ENCODE measurements at places on chromosomes 11 and 22. TPM values are rescaled to one million over a fixed set of nuclear protein-coding genes. Genes with fewer than 3 reads are reported as not detected.
A peak's percentile ranks its signal among the peaks of the same experiment; 100 is the strongest.

- no peaks in the 10 kb centered on the region for H3K36me3 ChIP-seq
- no peak overlapping the region for H3K27ac ChIP-seq
- H3K27me3 ChIP-seq, result peaks cover 6% of the 10 kb centered on the region
Observed at GRCh38 chr22:44736581-44737405, 15.6 kb upstream of the ARHGAP8 start.

PARVA gene
- total RNA-seq, result 35.9 TPM

DNA sequence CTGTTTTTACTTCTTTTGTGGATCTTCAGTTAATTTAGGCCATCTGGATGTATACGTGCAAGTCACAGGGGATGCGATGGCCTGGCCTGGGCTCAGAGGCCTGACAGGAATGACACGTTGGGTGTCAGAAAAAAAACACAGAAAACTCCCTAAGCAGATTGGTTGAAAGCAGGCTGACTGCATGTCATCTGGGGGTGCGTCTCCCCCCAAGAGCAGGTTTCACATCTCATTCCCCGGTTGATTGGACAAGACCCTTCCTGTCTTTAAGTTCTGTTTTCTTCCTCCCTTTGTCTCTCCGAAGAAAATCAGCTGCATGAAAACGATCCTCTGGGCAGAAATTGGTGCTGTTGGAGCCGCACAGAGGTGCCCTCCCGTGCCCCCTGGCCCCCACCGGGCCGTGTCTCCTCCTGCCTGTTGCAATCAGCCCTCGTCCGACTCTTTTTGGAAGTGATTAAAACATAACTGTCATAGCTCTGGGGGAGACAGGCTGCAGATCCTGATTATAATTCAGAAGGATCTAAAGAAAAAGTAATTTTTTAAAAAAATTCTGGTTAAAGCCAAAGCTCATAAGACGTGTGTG lies 71.8 kb upstream of the PARVG start:
- DNase-seq, result no peak
- H3K27ac ChIP-seq, result no peak overlapping the region
- H3K27me3 ChIP-seq, result no peaks in the 10 kb centered on the region
- no peak overlapping the region for H3K4me3 ChIP-seq
- no peaks in the 10 kb centered on the region for H3K4me1 ChIP-seq
- H3K36me3 ChIP-seq, result no peaks in the 10 kb centered on the region

SIDT2 gene
- total RNA-seq, result 80.8 TPM

DNA sequence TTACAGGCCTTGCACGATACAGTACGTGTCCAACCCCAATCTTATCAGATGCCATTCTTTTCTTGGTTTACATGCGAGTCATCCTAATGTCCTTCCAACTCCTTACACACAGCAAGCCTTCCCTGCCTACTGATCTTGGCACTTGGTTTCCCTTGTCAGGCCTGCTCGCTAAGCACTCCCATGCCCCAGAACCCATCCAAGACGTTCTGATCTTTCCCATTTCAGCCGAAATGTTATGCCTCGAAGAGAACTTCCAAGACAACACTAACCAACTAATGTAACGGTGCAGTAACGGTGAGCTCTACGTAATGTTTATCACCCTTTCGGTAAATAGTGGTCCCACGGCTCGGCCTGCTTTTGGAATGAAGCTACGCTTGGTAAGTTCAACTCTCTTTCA lies 521 bp downstream of the PES1 start:
- peaks cover 27% of the 10 kb centered on the region for H3K36me3 ChIP-seq
- DNase-seq, result no peak
- no peaks in the 10 kb centered on the region for H3K27me3 ChIP-seq

DNA sequence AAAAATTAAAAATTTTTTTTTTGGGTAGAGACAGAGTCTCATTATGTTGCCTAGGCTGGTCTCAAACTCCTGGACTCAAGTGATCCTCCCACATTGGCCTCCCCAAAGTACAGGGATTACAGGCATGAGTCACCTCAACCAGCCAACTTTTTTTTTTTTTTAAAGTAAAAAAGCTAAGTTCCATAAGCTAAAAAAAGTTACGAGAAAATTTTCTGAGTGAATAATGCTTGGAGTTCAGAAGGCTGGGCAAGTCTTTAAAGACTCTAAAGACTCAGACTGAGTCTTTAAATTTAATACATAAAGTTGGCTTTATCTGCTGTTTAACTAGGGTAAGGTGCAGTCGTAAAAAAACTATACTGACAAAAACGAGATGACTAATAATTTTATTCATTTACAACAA lies 5.6 kb downstream of the DDX6 start:
- no peaks in the 10 kb centered on the region for H3K36me3 ChIP-seq
- no peaks in the 10 kb centered on the region for H3K27me3 ChIP-seq
- H3K27ac ChIP-seq, result peak overlapping the region; percentile 24
- peaks cover 80% of the 10 kb centered on the region for H3K4me1 ChIP-seq
- H3K4me3 ChIP-seq, result no peak overlapping the region

GRCh38 chr22:40951795-40952605 lies 822 bp downstream of the RBX1 start:
- H3K27me3 ChIP-seq, result no peaks in the 10 kb centered on the region
- no peaks in the 10 kb centered on the region for H3K36me3 ChIP-seq
- H3K4me3 ChIP-seq, result peak overlapping the region; percentile 73
- peaks cover 29% of the 10 kb centered on the region for H3K4me1 ChIP-seq

DNA sequence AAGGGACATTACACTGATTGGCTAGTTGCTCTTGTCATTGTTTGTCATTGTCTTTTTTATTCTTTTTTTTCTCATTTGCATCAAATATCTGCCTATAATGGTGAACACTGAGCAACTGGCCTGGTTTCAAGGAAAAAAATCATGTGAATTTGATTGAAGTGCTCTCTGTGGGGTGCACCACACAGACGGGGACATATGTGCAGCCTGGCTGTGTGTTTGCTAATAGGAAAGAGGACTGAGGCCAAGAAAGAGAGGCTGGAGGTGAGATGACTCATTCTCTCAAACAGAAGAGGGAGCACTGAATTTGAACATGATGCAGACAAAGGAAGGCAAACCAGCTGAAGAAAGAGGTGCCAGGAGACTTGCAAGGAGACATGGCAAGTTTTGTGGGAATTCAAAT lies 684.9 kb upstream of the CCDC90B start:
- H3K4me1 ChIP-seq, result no peaks in the 10 kb centered on the region
- H3K4me3 ChIP-seq, result no peak overlapping the region
- H3K36me3 ChIP-seq, result no peaks in the 10 kb centered on the region
- H3K27ac ChIP-seq, result no peak overlapping the region

UCP3 gene
- total RNA-seq, result 2.0 TPM

DNA sequence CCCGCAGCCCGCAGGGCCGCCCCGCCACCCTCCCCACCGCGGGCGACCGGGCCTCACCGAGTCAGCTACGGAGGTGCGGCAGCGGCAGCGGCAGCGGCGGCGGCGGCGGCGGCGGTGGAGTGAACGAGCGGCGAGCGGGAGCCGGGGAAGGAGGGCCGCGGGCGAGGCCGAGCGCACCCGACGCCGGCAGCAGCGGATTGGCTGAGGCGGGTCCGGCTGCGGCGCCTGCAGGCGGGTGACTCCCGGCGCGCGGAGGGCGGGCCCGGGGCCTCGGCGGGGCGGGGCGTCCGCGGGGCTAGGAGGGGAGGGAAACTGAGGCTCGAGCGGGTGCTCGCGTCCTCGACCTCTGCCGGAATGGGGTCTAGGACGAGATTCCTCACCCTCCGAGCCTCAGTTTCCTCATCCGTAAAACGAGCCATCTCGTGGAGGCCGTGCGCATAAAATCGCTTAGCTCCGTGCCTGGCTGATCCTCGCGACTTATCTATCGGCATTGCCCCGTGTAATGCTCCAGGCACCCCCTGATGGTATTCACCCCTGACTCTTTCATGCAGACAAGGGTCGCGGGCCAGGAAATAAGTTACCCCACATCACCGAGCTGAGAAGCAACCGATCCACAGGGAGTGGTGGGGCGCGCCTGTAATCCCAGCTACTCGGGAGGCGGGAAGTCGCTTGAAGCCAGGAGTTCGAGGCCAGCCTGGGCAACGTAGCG lies at the start of gene CPT1A:
Gene CPT1A, minus strand, starts transcription at position 199 of the 709 bp plus-strand sequence. CDS start 26,442 bp downstream, outside the sequence.
- H3K27me3 ChIP-seq, result no peaks in the 10 kb centered on the region
- peaks cover 27% of the 10 kb centered on the region for H3K4me1 ChIP-seq
- H3K4me3 ChIP-seq, result peak within 1 kb of the TSS; percentile 88
- no peaks in the 10 kb centered on the region for H3K36me3 ChIP-seq
- DNase-seq, result peak; percentile 90
- peak within 1 kb of the TSS; percentile 99 for H3K27ac ChIP-seq
